ENCODE measurements at places on chromosomes 7 and 10.

DNA sequence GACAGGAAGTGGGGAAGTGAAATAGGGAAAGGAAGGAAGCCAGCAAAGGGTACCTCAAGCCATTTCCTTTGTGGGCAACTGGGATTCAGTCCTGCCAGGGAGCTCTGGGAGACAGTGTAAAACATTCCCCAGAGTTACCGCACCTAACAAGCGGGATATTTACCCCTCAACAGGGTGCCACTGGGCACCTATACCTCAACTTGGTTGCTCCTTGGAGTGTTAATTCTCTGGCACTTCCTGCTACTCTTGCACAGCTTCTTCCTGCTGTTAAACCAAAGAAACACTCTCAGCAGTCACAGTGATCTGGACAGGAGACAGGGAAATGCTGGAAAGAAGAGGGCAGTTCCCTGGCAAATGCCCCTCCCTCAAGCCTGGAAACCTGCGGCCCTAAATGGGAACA lies 151.3 kb downstream of the REEP3 start:
- DNase-seq = no peak

GRCh38 chr7:14606101-14606500 lies 296.4 kb downstream of the DGKB start:
- no peak for DNase-seq

DNA sequence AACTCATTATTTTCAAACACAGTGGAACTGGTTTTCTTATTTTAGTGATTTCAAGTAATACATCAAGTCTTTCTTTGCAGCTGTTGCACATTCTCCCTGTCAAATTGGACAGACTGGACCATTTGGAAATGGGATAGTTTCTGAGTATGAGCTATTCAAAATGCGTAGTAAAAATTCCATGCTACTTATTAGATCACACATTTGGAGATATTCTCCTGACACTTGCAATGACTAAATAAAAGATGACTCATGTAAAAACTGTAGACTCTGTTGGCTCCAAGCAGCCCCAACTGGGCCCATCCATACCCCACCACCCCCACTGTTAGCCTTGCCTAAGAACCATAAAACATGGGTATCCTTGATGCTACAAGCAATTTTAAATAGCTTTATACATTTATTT lies 25.9 kb upstream of the BICC1 start:
- DNase-seq = no peak

- no peak for DNase-seq
Observed at GRCh38 chr10:27637601-27638000, 108.0 kb downstream of the MKX start.

- DNase-seq = no peak
Observed at GRCh38 chr10:600876-601659, 88.4 kb downstream of the DIP2C start.

- no peak for DNase-seq
Observed at GRCh38 chr7:370775-371118, 80.8 kb downstream of the FOXL3 start.

DNA sequence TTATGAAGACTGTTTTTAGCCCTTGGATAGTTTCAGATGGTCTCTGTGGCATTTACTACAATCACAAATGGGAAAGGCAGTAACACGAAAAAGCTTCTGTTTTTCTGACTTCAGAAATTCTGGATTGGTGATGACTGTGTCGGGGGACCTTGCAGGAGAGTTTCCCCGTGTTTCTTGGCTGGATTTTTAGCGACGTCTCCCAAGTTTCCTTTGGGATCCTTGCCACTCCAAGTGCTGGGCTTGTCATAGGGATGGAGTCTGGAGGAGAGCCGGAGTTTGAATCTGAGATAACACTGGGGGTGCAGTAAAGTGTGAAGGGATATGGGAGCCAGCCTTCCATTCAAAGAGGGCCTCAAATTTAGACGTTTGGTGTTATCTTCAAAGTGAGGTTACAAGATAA lies 179.0 kb downstream of the SNX10 start:
- DNase-seq = no peak
